Dermis microvascular lymphatic vessel endothelial cell (primary cell): ENCODE measurements at places on chromosomes 3 and 15.

- no peak for DNase-seq
Observed at GRCh38 chr3:112675349-112675748, 34.4 kb upstream of the CCDC80 start.

DNA sequence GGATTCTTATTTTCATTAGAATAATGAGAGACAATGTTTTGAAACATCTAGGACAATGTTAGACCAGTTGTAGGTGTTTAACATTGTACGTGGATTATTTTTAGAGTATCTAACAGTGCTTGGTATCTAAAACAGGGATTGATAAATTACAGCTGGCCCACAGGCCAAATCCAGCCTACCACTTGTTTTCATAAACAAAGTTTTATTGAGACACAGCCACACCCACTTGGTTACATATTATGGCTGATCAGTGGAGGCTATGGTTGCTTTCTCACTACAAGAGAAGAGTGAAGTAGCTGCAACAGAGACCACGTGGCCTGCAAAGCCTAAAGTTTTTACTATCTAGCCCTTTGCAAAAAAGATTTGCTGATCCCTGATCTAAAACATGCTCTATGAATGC, 223.1 kb upstream of the CTNNB1 start:
- no peak for DNase-seq

DNA sequence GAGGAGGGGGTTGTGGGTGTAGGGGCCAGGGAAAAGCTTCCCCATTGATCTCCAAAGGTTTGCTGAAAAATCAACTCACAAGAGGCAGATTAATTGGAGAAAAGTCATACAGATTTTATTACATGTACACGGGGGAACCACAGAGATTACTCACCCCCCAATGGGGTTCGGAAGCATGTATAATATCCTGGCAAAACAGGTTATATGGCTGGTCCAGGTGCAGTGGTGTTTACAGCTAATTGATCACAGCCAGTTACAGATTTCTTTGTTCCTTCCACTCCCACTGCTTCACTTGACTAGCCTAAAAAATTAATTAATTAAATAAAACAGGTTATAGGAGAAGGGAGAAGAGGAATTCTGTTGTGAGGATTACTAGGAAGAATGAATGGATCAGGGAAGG, 22.4 kb downstream of the PRKCI start:
- no peak for DNase-seq

DNA sequence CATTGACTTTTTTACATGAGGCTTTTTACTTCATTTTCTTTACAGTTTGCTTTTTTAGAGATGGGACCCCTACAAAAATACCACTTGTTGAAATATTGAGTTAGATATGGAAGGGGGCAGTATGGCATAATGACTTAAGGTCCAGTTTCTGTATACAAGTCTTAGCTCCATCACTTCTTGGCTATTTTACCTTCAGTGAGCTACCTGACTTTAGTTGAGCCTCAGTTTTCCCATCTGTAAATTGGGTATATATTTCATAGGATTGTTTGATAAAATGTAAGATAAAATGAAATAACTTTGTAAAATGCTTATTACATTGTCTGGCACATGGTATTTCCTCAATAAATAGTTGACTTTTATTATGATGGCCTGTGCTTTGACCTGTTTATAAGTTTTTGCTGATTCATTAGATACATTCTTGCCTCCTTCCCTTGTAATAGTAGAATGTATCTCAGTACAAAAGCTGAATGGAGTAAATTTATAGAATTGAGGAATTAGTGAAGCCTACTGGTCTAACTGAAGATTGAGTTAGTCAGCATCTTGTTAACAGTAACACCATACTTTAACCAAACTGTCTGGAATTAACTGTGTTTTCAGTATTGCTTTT, 27.6 kb downstream of the TBC1D23 start:
- no peak for DNase-seq

- DNase-seq: peak; percentile 57
Observed at GRCh38 chr15:41493205-41493901, at the start of gene ITPKA. Gene ITPKA (plus strand): TSS chr15:41493874. CDS start chr15:41493928, 54 bp downstream.

GRCh38 chr3:54844211-54844610, 83.6 kb downstream of the LRTM1 start:
- DNase-seq: no peak

DNA sequence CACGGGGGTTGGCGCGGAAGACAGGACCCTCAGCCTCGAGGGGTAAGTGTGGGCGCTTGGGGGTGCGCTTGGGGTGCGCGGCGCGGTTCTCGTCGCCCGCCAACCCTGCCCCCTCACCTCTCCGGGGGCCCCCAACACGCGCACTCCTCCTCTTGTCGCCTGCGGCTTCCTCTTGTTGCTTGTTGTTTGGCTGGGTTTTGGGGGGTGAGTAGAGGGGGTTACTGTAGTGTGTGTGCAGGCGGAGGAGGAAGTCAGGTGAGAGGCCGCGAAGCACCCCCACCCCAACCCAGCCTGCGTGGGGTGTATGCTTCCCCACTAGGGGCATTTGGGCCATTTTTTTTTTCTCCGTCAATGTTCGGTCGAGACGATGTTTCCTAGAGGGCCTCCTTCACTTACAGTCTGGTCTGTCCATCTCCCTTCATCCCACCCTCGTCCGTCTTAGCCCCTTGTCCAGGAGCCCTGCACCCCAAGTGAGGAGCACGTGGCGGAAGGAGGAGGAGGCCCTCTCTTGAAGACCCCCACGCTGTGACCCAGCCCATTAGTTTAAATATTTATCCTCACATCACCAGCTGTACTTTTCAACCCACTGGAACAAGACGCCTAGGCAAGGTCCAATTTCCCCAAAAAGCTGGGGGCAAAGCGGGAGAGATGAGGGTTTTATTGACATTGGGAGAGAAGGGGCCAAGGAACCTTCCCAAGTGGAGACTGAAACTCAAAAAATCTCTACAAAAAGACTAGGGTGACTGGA, 20.4 kb upstream of the SATB1 start:
- DNase-seq: no peak
